ENCODE measurements at places on chromosomes 4 and X.

DNA sequence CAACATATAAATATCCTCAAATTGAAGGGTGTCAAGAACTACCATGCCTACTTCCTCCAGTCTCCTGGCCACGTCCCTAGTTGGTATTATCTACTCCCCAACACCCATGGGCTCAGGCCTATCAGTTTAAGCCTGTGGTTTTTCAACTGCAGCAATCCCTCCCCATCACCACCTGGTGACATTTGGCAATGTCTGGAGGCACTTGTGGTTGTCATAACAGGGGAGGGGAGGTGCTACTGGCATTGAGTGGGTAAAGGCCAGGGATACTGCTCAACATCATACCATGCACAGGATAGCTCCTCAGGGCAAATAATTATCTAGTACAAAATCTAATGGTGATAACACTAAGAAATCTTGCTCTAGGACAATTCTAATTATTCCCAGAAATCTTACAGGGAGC lies 95.3 kb downstream of the COMMD8 start:
- DNase-seq = no peak

DNA sequence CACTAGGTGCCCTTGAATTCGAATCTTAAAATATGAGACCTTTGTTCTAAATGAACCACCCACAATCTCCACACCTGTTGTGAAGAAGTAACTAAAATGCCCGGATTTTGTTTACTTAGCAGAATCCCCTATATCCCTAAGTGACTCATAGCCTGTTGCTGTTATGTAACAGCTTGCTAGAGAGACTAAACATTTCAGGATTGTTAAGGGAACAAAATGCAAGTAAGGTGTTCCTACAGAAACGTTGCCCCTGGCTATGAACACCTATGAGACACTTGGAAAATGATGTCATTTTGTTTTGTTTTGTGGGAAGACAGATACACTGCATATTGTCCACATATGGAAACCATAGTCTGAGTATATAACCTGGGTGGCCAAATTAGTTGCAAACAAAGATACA lies 24.2 kb upstream of the MXRA5 start:
- DNase-seq = no peak

- no peak for DNase-seq
Observed at GRCh38 chrX:12981880-12982279, 7.0 kb downstream of the TMSB4X start.

GRCh38 chr4:54937501-54937900 lies 187.9 kb downstream of the KDR start:
- DNase-seq = no peak

DNA sequence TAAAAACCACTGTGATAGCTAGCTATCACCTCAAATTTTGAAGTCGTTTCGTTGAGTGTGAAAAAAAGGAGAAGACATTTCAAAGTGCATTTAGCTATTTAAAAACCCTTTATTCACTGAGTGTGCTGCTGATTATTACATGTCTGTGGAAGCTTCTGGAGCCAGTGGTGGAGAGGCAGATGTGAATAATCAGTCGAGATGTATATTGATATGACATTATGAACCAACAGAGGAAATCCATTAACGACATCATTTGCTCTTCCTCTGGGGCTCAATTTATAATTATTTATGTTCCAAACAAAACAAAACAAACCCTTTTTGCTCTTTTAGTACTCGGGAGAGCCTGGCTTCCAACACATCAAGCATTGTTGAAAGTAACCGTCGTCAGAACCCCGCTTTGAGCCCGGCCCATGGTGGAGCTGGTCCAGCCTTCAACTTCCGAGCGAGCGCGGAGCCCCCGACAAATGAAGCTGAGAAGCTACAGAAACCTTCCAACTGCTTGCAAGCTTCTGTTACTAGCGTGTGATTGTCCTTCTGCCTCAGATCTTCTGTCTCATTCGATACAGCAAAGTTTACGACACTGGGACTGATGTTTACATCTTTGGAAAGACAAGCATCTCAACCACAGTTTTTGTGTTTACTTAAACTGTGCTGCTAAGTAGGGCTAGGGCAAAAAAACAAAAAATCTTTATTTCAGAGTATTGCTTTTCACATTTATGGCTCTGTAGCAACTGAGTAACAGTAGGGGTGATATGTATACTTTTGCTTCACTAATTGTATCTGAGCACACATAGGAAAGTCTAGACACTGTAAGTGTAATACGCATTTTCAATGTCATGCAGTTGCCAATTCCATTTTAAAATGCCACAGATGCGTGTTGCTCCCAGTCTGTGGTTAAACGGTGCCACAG lies 111.9 kb downstream of the STOX2 start:
- no peak for DNase-seq

GRCh38 chr4:13445841-13446790 lies 38.0 kb downstream of the RAB28 start:
- DNase-seq = no peak

DNA sequence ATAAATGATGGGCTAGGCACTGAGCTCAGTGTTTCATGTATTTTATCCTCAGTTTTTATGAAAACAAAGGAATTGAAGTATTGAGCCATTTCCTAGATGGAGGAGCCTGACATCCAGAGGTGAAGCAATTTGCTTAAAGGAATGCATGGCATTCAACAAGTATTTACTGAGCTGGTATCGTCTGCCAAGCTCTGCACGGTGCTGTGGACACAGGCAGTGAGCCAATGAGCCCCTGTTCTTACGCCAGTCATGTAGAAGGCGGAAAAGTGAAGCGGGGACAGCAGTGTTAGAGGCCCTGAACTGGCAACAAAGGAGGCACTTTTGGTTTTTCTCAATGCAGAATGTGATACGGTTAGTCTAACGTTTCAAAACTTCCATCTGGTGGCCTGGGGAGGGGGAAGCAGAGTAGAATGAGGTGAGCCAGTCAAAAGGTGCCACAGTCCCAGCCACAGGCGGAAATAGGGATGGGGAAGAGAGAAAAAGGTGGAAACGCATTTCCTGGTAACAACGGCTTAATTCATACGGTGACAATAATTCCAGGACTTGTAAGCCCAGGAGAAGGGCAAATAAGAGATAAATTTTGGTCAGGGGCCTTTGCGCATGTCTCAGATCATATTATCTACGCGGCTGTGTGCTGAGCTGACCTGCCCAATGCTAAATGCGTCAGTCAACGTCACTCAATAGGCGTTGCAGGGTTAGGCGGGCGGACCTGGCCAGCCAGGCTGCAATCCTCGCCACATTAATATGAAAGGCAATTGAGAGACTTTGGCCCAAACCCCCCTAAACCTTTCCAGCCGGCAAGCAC lies 133.9 kb downstream of the AFAP1 start:
- DNase-seq = peak; percentile 73

- DNase-seq = no peak
Observed at GRCh38 chr4:35689870-35690269, 554.4 kb downstream of the ARAP2 start.

DNA sequence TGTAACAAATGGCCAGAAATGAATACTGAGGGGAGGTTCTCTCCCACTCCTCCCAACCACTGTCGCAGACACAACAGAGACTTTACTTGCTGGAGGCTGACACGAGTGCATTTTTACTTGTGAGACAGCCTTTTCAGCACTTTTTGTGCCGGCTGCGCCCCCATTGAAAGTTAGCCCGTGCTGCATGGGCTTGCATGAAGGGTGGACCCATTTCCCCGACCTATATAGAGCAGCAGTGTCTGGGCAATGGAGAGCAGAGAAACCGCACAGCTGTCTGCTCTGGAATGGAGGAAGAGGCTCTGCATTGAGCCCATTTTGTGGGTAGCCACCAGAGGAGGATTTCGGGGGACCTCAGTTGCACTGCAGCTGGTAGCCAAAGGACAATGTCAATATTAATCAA lies 208.8 kb downstream of the UGT8 start:
- no peak for DNase-seq

GRCh38 chr4:85452058-85452731 lies 22.8 kb upstream of the ARHGAP24 start:
- no peak for DNase-seq

GRCh38 chr4:145936997-145937901 lies 1.4 kb downstream of the ZNF827 start:
- peak; percentile 81 for DNase-seq

- no peak for DNase-seq
Observed at GRCh38 chr4:15293711-15294110, 134.1 kb upstream of the C1QTNF7 start.

DNA sequence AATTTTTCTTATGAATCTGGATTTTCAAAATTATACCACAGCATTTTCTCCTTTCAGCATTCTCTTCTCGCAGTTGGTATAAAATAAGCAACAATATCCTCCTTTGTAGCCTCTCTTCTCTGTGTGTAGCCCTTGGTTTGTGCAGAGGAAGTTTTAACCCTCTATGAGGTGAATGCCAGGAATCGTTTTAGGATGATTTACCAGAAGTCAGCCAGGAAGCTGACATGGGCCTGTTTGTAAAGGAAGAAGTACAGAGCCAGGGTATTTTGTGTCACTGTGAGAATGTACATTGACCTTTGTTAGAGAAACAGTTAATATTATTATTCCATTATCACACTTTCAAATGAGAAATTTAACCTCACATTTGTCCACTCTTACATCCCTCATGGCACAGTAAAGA lies 88.9 kb upstream of the RPL34 start:
- DNase-seq = no peak

GRCh38 chr4:98929341-98930267 lies 671 bp upstream of the EIF4E start:
- peak; percentile 61 for DNase-seq

GRCh38 chr4:24315056-24315455 lies 269.3 kb downstream of the DHX15 start:
- DNase-seq = no peak

DNA sequence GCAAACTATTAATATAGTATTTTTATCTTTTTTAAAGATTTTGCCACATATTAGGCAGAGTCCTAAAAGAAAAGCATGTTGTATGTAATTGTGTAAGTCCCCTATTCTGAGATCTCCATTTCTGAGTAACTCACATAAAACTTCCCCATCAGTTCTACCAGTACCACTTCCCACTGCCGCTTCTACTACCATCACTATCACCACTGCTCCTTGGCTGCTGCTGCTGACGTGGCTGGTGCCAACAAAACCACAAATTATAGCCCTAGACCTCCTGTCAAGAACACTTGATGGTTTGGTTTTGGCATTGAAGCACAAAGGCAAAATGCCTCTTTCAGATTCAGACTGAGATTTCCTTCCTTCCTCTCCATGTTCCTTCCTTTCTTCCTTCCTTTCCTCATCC lies 106.4 kb downstream of the MMRN1 start:
- DNase-seq = no peak

DNA sequence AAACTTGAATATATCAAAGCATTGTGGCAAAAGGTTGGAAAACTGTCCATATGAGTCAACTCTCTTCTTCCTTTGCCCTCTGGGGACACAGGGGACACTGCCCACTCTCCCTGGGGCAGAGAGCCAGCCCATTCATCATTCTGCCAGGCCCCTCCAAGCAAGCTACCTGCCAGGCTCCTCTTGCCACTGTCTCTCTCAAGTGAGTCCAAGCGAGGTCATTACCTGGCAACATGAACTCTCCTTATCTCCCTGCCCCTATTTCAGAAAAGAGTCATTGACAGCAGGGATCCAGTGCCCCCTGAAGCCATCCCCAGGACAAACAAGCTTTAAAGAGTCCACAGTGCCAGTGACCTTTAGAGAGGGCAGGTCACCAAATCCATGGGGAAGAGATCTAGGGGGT lies 312.7 kb upstream of the PPARGC1A start:
- DNase-seq = no peak

GRCh38 chr4:7708981-7709380 lies 230.7 kb downstream of the AFAP1 start:
- no peak for DNase-seq

GRCh38 chr4:2408401-2408958 lies 10.0 kb downstream of the ZFYVE28 start:
- DNase-seq = no peak

DNA sequence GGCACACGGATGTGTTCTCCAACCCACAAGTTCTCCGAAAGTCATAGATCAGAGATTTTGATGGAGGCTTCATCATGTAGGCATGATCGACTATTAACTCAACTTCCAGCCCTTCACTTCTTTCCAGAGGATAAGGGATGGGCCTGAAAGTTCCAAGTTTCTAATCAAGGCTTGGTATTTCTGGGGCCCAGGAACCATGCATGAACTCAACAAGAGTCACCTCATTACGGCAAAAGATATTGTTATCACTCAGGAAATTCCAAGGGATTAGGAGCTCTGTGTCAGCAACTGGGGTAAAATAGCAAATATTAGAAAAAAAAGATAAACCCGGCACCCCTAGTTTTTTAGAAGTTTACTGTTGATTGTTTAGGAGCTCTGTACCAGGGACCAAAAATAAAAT lies 240.1 kb upstream of the PPP1R2C start:
- DNase-seq = no peak

DNA sequence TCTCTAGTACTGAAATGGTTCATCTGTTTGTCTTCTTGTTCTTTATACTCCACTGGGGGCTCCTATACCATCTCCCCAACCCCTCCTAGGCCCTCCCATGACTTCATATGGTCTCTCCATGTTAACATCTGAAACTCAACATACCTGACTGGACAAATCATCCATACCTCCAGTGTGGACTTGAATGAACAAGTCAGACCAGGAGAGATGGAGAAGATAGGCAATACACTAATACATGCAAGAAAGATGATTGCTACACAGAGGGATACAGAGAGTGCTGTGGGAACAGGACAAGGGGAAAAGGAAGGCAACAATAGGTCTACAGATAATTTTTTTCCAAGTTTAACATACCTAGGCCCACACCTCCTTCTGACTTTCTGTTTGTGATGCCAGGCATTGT lies 175.1 kb downstream of the FHIP1A start:
- DNase-seq = no peak

GRCh38 chrX:51891821-51892551 lies 1.4 kb upstream of the MAGED1 start:
- DNase-seq = no peak

Data from ureter (tissue), 1 donor.